Activated naive CD8-positive, alpha-beta T cell treated with anti-CD3 and anti-CD28 coated beads for 36 hours (primary cell): ENCODE measurements at places on chromosomes 16 and 17.

DNA sequence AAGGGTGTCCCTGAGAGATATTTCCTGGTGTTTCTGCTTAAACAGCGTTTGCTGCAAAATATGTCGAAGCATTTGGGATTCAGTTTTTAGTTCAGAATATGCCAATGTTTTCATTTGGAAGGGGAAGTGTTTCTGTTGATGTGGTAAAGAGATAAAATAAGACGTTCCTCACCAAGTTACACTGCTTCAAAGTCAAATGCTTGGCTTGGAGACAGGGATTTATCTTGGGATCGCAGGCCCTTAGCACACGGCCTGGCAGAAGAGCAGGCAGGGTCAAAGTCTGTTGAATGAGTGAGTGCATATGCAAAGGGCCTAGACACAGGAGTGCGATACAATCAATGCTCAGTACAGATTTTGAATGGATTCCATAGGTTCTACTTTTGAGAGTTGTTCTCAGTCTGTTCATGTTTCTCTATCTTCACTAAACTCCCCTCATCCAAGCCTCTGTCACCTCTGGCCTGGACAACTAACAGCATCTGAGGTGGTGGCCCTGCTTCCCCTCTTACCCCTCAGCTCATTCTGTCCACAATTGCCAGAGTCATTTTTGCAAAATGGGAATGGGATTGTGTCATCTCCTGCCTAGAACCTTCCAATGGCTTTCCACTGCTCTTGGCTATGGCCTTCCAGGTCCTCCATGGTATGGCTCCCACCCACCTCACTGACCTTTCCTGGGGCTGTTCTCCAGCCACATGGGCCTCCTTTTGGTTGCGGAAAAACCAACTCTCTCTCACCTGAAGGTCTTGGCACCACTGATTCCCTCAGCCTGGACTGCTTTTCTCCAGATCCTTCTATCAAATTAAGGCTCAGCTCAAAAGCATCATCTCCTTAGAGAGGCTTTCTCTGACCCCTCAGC lies 3.2 kb downstream of the DEXI start:
- no peak for DNase-seq

GRCh38 chr17:50325906-50326305 lies 20.0 kb upstream of the XYLT2 start:
- no peak for DNase-seq

DNA sequence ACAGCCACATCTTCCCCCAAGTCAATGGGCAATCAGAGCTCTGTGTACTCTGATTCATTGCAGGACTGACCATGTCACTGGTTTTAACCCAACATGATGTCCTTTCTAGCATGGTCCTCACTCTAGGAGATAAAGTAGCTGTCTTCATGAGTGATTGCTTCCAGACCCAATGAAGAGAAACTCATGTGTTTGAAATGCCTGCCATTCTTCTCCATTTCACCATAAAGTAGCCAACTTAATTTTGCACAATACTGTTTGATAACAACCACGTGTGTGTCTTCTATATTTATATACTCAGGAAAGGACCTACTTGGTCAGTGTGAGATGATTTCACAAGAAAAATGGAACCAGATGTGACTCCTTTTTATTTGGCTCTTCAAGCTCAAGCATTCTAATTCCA lies 172.5 kb downstream of the AXIN2 start:
- no peak for DNase-seq

GRCh38 chr16:888901-889570 lies 81.7 kb downstream of the LMF1 start:
- DNase-seq: no peak

DNA sequence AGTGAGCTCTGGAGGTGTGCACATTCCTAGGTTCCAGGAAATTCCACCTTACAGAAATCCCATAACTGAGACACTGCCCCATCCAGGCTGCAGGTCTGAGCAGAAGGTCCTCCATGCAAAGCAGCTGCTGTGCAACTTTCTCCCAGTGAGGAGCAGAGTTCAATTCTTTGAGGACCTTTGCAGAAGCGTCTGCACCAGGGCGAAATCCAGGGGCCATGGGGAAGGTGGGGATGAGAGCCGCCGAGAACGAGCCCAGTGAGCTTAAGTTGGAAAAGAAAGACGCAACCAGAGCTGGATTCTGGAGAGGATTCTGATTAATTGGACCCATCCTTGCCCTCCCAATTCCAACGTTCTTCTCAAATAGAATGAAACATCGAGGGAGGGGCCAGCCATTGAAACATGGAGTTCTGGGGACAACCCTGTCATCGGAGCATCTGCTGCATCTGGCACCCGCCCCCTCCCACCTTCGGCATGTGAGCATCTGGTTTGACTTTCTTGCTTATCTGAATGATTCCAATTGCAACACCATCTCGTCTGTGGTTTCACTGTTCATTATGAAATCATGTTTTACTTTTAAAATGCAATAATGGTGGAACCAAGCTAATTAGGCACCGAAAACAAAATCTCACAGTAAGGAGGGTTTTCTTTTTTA lies 190.6 kb upstream of the FOXF1 start:
- DNase-seq: no peak

- no peak for DNase-seq
Observed at GRCh38 chr17:14903854-14904253, 361.3 kb downstream of the PMP22 start.

DNA sequence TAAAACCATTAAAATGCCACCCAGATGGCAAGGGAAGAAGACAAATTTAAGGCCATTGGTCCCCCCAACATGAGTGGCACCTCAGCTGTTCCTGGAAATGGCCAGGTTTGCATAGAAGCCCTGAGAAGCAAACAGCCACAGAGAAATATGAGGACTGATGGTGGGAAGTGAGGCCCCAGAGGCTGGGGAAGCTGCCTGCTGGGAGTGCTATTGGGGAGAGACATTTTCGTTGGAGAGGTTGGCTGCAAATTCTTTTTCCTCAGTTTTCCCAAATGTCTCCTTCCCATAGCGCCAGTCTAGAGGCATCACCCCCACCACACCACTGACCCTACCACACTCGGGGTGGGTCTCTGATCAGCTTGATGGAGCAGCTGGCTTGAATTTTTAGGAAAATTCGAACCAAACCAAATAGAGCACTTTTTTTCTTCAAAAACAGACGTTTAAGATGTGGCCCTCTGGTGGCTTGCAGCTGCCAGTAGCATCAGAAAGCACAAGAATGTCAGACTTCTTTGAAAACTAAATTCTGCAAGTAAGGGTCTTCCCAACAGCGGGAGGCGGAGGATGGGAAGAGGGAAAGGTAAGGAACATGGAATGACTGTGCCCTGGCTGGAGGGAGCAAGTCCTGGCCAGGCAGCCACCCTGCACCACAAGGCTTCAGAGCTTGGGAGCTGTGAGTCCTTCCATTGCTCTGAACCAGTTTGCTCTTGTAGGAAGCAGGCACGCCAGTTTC lies 13.2 kb upstream of the SLC12A3 start:
- no peak for DNase-seq

- peak; percentile 68 for DNase-seq
Observed at GRCh38 chr16:50547340-50548124, 664 bp upstream of the NKD1 start.

GRCh38 chr16:35642322-35642835 lies 2183.0 kb downstream of the TP53TG3F start:
- DNase-seq: no peak

GRCh38 chr16:84324434-84325262 lies 30.0 kb downstream of the WFDC1 start:
- no peak for DNase-seq

DNA sequence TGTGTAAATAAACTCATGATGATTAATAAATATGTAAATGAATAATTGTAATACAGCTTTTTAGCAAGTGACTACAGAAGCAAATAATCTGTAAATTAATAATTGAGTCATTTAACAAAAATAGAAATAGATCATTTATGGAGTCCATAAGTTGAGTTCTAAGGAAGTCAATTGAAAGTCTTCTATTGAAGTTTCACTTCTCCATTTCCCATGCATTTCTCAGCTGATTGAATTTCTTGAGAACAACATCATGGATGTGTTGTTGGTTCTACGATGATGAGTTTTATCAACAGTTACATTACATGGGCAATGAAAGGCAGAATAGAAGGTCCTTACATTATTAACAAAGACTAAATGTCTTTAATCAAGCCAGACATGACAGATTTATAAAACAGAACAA lies 290.4 kb downstream of the MAP2K6 start:
- DNase-seq: no peak

- no peak for DNase-seq
Observed at GRCh38 chr16:87854053-87854906, 15.0 kb downstream of the SLC7A5 start.

- DNase-seq: no peak
Observed at GRCh38 chr17:39236981-39237441, 11.3 kb upstream of the STAC2 start.

DNA sequence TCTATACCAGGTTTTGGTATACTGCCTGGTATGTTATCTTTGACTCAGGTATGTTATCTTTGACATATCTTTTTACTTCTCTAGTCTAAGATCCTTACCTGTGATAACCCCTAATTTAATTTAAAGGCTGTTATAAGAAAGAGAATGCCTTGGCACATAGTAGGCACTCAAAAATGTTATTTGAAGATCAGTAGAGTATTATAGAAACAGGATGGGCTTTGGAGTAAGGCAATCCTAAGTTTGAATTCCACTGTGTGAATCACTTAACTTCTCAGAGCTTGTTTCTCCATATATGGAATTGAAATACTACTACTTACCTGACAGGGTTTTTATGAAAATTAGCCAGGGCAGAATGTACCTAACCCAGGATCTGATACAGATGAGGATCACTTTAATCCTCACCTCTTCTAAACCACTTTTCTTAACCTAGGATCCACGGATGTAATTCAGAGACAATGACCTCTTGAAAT lies 1.2 kb downstream of the BRIP1 start:
- DNase-seq: no peak

DNA sequence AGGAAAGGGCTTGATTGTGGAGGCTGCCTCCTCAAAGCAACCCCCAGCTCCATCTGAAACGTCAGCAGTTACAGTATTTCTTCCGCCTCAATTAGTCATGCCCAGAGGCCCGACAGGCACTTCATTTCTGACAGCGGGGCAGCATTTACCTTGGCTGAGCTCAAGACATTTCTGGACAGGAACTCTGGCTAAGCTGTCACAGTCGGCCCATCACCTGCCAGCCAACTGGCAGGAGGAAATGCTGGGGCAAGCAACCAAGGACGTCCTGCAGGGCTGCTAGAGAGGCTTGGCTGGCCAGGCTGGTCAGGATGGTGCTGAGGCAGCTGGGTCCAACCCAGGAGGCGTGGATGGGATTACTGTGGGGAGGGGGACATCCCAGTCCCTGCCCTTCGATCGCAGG lies 27.8 kb downstream of the PLXDC1 start:
- no peak for DNase-seq

GRCh38 chr17:77675411-77675810 lies 283.1 kb upstream of the TNRC6C start:
- no peak for DNase-seq

DNA sequence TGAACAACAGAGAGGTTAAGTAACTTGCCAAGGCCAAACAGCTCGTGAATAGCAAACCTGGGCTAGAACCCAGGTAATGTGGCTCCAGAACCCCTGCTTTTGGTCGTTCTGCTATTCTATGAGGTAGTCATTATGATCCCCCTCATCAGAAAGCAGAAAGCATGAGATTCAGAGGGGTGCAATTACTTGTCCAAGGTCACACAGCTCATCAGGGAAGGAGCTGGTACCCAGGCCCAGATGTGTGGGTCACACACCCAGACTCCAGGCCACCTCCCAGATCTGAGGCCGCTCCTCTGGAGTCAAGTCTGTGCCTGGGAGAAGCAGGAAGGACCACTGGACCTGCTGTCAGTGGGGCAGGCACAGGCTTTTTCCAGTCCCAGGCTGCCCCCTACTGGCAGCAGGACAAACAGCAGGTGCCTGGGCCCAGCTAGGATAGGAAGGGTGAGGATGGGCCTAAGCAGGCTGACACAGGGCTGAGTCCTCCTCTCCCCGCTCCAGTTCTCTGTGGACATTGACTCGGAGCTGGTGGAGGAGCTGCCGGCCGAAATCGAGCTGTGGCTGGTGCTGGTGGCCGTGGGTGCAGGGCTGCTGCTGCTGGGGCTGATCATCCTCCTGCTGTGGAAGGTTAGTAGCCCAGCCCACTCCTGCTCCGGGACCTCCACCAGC lies 7.8 kb upstream of the PDK2 start:
- DNase-seq: peak; percentile 75

DNA sequence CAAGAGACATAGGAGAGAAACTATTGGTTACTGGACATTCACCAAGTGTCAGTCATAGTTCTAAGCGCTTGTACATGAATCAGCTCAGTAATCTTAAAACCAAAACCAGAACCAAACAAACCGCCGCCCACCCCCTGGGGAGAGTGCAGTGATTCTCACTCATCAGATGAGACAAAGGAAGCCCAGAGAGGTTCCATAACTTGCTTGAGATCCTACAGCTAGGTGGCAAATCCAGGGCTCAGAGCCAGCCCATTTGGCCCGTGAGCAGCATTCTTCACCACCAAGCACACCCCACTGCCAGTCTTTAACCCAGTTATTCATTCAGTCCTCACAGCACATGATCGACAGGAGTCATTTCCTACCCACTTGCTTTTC lies 37.2 kb upstream of the RGS9 start:
- DNase-seq: peak; percentile 78

DNA sequence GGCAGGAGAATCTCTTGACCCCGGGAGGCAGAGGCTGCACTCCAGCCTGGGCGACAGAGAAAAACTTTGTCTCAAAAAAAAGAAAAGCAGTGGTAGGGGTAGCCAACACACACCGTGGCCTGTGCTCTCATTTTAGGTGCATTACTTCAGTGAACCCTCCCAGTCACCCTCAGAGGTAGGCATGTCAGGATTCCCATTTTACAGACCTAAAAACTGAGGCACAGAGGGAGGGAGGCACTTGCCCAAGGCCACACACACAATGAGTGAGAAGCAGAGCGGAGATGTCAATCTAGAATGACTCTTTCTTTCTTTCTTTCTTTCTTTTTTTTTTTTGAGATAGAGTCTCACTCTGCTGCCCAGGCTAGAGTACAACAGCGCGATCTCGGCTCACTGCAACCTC lies 5.2 kb downstream of the COTL1 start:
- no peak for DNase-seq

GRCh38 chr16:15398618-15399316 lies 3.2 kb downstream of the MPV17L start:
- no peak for DNase-seq

DNA sequence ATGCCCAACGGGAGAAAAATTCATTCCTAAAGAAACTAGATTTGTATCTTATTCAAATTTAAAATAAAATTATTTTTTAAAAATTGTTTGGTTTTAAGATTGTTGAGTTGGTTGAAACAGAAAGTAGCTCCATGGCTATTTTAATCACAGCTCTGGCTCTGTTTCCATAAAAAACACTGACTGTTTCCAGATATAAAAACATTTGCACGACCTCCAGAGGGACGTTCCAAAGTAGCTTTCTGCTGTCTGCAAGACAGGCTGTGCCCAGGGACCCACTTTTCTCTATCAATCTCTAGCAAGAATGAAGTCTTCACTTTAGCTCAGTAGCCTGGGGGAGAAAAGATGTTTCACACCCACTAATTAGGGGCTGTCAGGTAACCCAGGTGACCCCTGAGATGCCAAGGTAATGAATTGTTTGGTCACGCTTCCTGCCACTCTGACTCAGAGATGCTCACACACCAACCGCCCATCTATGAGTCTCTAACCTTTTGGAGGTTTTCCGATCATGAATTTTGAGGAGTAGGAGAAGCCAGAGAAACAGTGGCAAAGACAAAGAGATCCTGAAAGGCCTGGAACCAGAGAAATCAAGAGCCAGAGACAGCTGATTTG lies 220.1 kb upstream of the SOX9 start:
- DNase-seq: no peak

GRCh38 chr17:76820561-76820960 lies 47.6 kb upstream of the MGAT5B start:
- no peak for DNase-seq
